ENCODE measurements at places on chromosomes 1 and 21.
A peak's percentile ranks its signal among the peaks of the same experiment; 100 is the strongest.

DNA sequence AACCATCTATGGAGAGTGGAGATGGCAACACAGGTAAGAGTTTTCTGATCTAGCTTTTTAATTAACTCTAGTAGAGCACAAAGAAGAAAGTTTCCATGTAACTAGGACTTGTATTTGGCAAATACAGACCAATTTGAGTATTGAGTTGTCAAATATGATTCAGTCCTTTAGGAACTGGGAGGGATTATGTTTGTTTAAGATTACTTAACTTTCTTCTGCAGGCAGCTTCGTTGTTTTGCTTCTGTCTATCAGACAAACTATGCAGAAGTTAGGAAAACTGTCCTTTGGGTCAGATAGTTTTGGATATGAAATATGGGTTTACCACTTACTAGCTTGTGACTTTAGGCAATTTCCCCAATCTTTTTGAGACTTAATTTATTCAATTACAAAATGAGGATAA is 111.8 kb downstream of the POU2F1 start:
- no peaks in the 10 kb centered on the region for H3K36me3 ChIP-seq
- no peak for DNase-seq
- peak overlapping the region; percentile 60 for H3K4me3 ChIP-seq
- no peaks in the 10 kb centered on the region for H3K27me3 ChIP-seq
- peaks cover 37% of the 10 kb centered on the region for H3K4me1 ChIP-seq

DNA sequence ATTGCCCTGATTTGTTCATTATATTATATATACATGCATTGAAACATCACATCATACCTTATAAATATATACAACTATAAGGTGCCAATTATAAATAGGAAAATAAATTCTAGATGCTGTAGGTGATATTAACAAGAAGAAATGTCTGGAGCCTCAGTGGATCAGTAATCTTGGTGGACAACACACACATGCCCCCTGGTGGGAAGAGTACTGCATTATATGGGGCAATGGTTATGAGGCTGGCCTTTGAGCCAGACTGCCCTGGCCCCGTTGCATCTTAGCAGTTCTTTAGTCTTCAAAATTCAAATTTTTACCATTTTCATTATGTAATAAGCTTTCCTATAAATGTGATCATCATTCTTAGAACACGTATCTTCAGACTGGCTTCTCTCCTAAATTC is 335.0 kb upstream of the GREM2 start:
- H3K27me3 ChIP-seq = no peaks in the 10 kb centered on the region
- H3K27ac ChIP-seq = no peak overlapping the region
- no peaks in the 10 kb centered on the region for H3K36me3 ChIP-seq
- no peak overlapping the region for H3K4me3 ChIP-seq
- DNase-seq = no peak

DNA sequence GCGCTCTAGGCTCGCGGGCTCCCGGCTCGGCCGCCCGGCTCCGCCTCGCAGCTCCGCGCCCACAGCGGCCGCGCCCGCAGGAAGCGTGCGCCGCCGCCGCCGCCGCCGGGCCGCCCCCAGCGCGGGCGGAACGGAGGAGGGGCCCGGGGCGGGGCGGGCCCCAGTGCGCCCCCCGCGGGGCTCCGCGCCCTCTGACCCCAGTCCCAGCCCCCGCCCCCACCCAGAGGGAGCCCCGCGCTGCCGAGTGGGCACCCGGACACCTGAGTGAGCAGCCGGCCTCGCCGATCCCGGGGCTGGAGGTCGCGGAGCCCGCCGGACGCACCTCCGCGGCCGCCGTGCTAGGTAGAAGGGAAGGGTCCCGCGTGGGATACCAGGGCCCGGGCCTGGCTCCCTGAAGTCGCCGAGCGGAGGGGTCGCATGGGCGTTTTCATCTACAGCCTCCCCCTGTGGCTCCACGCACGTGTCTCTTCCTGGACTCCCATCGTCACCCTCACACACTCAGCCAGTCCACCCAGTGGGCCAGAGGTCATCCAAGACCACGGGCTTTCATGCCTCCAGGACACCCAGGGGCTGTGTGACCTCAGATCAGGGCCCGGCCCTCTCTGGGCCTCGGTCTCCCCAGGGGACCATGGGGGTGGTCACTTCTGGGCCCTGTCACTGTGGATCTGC is at the start of gene SDC3:
SDC3 (minus strand) TSS at position 63 of the 669 bp plus-strand sequence. CDS start 172 bp downstream, outside the sequence.
- peaks cover 58% of the 10 kb centered on the region for H3K4me1 ChIP-seq
- H3K36me3 ChIP-seq = no peaks in the 10 kb centered on the region
- no peak for DNase-seq
- peaks cover 49% of the 10 kb centered on the region for H3K27me3 ChIP-seq

DNA sequence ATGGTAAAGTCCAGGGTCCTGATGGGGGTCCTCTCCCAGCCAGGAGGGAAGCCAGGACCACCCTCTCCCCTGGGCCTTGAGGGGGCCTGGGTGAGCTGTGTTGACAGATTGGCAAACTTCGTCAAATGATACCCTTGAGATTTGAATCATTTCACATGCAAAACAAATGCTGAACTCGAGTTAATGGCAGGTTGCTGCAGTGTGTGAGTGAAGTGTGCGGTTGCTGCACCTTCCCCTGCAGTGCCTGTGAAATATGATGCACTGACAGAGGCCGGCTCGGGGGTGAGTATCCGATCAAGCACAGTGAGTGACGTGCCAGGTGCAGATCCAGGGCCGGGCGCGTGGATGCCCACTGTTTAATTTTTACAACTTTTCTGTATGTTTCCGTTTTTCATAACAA is 5.7 kb upstream of the KRTAP12-1 start:
- H3K27me3 ChIP-seq = peaks cover 3% of the 10 kb centered on the region
- H3K36me3 ChIP-seq = no peaks in the 10 kb centered on the region
- H3K4me1 ChIP-seq = no peaks in the 10 kb centered on the region
- H3K4me3 ChIP-seq = no peak overlapping the region
- H3K27ac ChIP-seq = no peak overlapping the region

All from CD14-positive monocyte (primary cell).